RWPE2 (cell line): ENCODE measurements at places on chromosomes 12 and 14.
A peak's percentile ranks its signal among the peaks of the same experiment; 100 is the strongest.

DNA sequence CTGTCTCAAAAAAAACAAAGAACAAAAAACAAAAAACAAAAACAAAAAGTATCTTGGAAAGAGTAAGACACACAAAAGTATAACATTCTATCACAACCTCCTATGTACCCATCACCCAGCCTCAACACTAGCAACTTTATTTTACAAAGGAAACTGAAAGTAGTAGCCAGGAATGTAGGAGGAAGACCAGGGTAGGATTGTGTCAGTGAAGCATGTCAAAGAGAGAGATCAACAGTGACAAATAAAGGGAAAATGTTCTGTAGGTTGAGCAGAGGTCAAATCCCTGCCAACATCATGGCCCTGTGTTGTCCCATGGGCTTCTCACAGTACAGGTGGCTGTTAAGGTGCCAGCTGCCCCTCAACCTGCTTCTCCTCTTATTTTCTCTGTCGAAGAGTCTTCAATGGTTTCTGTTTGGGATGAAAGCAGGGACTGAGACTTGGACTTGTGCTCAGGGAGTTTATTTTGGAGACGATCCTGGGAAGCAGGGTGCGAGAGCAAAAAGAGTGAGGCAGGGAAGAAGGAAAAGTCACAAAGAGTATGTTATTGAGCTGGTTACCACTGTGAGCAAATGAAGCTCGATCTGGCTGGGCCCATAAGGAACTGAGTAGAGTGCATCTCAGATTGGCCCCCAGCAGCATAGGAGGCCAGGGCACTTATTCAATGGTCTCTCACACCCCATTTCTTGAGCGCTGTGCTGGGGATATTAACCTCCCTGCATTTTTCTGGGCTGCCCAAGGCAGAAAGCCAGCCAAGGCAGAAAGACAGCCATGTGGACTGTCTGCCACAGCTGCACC lies 29.4 kb upstream of the CTDSP2 start:
- no peaks in the 10 kb centered on the region for H3K4me1 ChIP-seq
- no peak overlapping the region for H3K27ac ChIP-seq
- H3K4me3 ChIP-seq = no peak overlapping the region
- DNase-seq = no peak
- H3K36me3 ChIP-seq = no peaks in the 10 kb centered on the region
- no peaks in the 10 kb centered on the region for H3K27me3 ChIP-seq

- H3K27me3 ChIP-seq = peaks cover 65% of the 10 kb centered on the region
- DNase-seq = no peak
- H3K36me3 ChIP-seq = no peaks in the 10 kb centered on the region
- H3K27ac ChIP-seq = no peak overlapping the region
- no peaks in the 10 kb centered on the region for H3K4me1 ChIP-seq
Observed at GRCh38 chr14:104462651-104463630, 116.6 kb upstream of the C14orf180 start.

DNA sequence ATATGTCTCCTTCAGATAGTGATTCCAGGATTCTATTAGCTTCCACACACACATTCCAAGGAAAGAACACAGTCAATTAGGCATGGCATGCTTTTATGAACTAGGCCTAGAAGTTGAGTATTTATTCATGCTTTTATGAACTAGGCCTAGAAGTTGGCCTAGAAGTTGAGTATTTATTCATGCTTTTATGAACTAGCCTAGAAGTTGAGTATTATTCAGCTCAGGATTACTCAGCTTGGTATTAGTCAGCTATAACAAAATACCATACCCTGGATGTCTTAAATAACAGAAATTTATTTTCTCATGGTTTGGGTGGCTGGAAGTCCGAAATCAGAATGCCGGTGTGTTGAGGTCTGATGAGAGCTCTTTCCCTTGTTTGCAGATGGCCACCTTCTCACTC lies 442.7 kb upstream of the FLRT2 start:
- no peak for DNase-seq
- no peaks in the 10 kb centered on the region for H3K4me1 ChIP-seq
- H3K27ac ChIP-seq = no peak overlapping the region
- H3K36me3 ChIP-seq = no peaks in the 10 kb centered on the region
- no peak overlapping the region for H3K4me3 ChIP-seq

DNA sequence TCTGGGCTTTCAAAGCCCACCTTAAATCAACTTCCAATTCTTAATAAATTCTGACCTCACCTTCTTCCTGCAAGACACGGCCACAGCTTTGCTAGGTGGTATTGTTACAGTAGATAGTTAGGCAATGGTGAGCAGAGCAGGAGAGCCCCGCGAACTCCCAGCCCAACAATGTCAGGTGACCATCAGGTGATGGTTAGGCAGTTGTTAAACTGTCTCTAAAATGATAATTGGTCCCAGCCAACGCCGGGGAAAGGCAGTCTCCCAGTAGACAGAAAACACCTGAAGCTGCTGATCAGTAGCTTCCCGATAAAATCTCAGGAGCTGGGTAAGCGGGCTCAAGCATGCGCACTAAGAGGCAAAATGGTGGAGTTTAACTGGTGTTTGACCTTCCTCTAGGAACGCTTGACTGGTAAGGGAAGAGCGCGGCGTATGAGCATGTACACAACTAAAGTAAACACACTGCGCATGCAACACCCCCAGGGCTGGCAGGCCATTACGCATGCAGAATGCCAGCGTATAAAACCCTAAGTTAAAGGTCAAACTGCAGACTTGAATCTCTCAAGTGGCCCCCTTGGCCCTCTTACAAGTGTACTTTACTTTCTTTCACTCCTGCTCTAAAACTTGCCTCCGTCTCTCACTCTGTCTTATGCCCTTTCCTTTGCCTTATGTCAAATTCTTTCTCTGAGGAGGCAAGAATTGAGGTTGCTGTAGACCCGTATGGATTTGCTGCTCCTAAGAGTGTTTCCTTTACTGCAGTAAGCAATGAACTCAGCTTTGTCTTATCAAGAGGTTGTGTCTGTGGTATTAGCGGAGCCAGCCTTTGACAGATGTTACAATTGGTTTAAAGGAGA lies 113.5 kb downstream of the C12orf75 start:
- no peaks in the 10 kb centered on the region for H3K27me3 ChIP-seq
- no peak for DNase-seq
- peaks cover 19% of the 10 kb centered on the region for H3K4me1 ChIP-seq
- peak overlapping the region; percentile 90 for H3K27ac ChIP-seq
- no peaks in the 10 kb centered on the region for H3K36me3 ChIP-seq
- no peak overlapping the region for H3K4me3 ChIP-seq

DNA sequence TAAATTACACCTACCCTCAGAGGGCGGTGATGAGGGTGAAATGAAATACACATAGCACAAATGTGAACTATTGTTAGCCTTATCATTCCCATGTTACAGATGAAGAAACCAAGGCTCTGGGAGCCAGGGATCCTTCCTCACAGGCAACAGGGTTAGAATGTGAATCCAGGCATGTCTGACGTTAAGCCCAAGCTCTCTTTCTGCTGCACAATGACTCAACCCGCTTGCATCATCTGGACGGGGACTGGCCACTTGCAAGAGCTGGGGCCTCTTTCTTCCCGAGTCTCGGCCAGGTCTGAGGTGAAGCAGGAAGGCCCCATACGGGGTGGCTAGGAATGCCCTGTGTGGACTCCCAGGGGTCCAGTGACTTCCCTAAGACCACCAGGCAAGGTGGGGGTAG lies 105.2 kb downstream of the RBM19 start:
- no peak overlapping the region for H3K27ac ChIP-seq
- no peaks in the 10 kb centered on the region for H3K27me3 ChIP-seq
- H3K36me3 ChIP-seq = no peaks in the 10 kb centered on the region; the same call in 1 of the 2 replicates
- peaks cover 2% of the 10 kb centered on the region for H3K4me1 ChIP-seq

- H3K4me1 ChIP-seq = peaks cover 48% of the 10 kb centered on the region
- H3K4me3 ChIP-seq = peak overlapping the region; percentile 78
- peaks cover 35% of the 10 kb centered on the region for H3K36me3 ChIP-seq
- peak; percentile 85 for DNase-seq
Observed at GRCh38 chr14:77027538-77028383, 747 bp downstream of the IRF2BPL start.

DNA sequence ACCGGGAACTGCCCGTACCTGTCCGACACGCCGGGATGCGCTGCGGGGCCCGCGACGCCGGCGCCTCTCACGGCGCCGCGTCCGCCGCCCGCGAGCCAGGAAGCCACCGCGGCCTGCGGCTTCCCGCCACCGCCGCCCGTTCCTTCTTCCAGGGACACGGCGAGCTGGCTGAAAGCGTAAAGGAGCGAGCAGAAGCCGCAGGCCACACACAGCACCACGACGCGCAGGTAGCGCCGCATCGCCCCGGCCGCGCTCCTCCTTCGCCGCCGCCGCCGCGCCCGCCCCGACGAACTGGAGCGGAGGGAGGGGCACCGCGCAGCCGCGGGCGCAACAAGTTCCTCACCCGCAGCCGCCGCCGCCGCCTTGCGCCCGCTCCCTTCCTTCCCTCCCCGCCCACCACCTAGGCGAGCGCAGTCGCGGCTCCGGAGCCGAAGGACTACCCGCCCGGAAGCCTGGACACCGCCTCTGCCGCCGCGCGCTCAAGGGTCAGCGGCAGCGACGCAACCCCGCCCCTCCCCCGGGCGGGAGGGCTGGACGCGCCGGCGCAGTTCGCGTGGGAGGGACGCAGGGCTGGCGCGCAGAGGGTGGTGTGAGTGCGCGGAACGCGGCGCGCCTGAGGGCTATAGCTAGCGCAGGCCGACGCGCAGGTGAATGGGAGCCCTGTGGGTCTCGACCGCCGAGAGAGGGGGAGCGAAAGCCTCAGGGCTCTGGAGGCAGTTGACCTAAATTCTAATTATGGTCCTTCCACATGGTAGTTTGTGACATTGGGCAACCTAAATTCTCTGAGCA lies at the start of gene GXYLT1:
Gene GXYLT1 (minus strand): TSS at position 467 of the 789 bp plus-strand sequence. CDS start 228 bp downstream, at position 239.
- peak within 1 kb of the TSS; percentile 75 for H3K27ac ChIP-seq
- H3K27me3 ChIP-seq = no peaks in the 10 kb centered on the region
- peak within 1 kb of the TSS; percentile 77 for H3K4me3 ChIP-seq
- peak; percentile 92 for DNase-seq
- H3K4me1 ChIP-seq = peaks cover 7% of the 10 kb centered on the region
- H3K36me3 ChIP-seq = no peaks in the 10 kb centered on the region

GRCh38 chr14:91218014-91218413 lies 26.5 kb downstream of the GPR68 start:
- no peaks in the 10 kb centered on the region for H3K27me3 ChIP-seq
- no peak overlapping the region for H3K4me3 ChIP-seq
- peaks cover 6% of the 10 kb centered on the region; the same call in 1 of the 2 replicates for H3K36me3 ChIP-seq
- H3K4me1 ChIP-seq = no peaks in the 10 kb centered on the region
- DNase-seq = no peak

- no peaks in the 10 kb centered on the region for H3K36me3 ChIP-seq
- no peak overlapping the region for H3K4me3 ChIP-seq
- H3K4me1 ChIP-seq = peaks cover 2% of the 10 kb centered on the region
- no peaks in the 10 kb centered on the region for H3K27me3 ChIP-seq
Observed at GRCh38 chr14:105071326-105071725, 6.1 kb upstream of the GPR132 start.

GRCh38 chr12:117119592-117120198 lies 20.5 kb upstream of the TESC start:
- H3K27ac ChIP-seq = no peak overlapping the region
- no peaks in the 10 kb centered on the region for H3K36me3 ChIP-seq
- no peaks in the 10 kb centered on the region for H3K27me3 ChIP-seq
